ENCODE measurements at places on chromosomes 1 and 21.

DNA sequence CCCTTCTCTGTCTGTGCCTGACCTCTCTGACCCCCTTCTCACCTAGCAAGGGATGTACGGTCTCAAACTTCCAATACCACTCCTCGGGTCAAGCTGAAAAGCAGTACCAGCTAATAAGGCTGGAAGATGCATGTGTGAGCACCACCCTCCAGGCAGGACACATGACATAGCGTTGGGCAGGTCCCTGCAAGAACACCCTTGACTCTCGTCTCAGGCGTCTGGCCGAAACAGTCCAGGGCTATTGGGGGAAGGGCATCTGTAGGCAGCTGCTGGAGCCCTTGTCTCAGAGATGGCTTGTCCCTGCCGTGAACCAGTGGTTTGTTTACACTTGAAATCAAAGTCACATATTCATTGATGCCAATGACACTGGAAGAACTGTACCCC lies 56.5 kb downstream of the CD46 start:
- DNase-seq = no peak

DNA sequence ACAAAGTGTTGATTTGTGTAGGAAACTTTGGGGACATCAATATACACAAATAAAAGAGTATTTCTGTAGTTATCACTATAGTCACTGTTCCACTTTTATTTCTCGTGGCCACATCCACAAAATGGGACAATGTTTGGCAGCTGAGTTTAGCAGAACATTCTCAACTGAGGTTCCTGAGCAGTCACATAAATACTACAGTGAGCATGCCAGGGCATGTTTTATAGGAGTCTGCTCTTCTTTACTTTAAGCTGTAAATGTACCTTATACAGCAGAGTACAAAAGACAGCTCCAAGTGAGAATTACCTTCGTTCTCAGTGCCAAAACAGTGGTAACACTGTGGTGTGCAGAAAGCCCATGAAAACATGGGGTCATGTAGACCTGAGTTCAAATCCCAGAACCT lies 5.0 kb downstream of the BTG3 start:
- DNase-seq = no peak

DNA sequence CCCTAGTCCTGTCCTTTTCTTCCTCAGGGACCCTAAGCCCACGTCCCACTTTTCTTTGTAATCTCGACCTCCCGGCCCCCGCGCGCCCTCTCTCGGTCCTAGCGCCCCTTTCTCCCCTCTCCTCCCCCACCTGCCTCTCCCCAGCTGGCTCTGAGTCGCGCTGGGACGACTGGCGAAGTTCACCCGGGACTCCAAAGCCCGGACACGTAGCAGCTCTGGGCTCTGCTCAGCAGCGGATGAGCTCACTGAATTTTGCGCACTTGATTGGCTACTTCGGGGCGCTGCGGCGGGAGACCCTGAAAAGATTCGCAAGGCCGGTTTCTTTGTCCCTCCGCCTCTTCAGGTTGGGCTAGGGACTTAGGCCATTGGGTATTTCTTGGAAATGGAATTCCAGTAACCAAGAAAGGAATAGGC lies 16.3 kb upstream of the ACKR1 start:
- peak; percentile 5 for DNase-seq

DNA sequence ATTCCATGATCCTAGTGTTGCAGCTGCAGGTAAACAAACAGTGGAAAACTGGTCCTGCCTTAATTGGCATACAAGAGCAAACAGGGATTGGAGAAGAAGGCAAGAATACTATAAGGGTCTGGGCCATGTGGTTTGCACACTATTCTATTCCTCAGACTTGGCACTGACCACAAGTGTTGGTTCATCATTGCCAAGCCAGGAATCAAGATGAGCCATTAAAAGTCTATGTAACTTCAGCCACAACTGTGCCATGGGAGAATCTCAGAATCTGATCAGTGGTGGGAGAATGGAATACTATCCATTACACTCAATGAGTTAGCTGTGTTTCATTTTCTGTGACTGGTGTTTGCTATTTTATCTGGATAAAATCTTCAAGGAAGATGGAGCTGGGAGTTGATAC lies 26.2 kb upstream of the FCER1A start:
- DNase-seq = no peak

DNA sequence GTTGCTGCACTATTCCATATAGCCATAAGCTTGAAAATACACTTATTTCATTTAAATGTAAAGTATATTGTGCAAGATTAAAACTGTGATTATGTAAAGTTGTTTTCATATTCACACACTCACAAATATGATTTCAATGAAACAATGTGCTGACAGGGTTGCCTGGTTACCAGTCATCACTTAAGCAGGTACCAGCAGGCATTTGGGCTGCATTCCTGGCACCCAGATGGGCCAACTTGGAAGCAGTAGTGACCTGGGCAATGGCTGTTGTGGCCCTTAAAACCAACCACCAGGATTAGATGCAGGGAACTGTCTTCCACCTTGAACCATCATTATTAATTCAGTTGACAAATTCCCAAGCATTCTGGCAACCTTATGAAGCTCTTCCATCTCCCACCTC lies 45.0 kb upstream of the RASAL2 start:
- DNase-seq = no peak

All from stimulated activated CD4-positive, alpha-beta T cell treated with anti-CD3 and anti-CD28 coated beads, Interleukin-4, amount 100 ng/mL, for 4 hours (primary cell).